ENCODE measurements at places on chromosomes 5 and 9.

DNA sequence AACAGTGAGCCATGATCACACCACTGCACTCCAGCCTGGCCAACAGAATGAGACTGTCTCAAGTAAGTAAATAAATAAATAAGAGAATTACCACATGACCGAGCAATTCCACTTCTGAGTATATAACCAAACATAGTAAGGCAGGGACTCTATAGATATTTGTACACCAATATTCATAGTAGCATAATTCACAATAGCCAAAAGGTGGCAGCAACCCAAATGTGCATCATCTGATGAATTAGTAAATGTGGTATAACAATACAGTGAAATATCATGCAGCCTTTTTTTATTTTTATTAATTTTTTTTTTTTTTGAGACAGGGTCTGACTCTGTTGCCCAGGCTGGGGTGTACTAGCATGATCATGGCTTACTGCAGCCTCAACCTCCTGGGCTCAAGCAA is 33.1 kb downstream of the ALDH7A1 start:
- DNase-seq, result no peak

GRCh38 chr9:13755551-13755950 is 476.1 kb upstream of the MPDZ start:
- no peak for DNase-seq

GRCh38 chr9:37038302-37038942 is 4.4 kb upstream of the PAX5 start:
- no peak for DNase-seq

DNA sequence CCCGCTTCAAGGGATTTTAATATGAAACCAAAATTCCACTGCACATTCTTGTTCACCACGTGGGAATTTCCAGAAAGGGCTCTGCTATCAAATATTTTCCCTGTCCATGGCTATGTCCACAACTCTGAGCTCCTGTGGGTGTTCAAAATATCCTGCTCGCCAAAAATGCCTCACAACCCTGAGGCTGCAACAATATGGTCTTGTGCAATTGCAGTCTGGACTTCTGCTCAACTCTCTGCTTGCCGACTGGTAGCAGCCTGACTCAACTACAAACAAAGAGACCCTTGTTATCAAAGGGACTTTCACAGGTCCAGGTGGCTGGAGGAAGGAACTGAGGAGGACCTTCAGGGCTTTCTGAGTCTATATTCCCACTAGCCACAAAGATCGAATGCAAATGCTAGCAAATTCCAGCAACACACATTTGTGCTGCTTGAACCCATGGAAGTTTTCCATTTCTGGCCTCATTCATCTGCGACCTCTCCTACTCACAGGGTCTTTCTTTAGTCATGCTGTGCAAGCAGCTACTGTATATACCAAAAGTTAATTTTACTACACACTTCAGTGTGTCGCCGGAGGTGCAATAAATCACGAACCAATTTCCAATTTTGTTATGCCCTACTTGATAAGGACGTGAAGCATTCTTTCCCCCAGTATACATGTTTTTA is 169.2 kb upstream of the SLC30A5 start:
- no peak for DNase-seq

DNA sequence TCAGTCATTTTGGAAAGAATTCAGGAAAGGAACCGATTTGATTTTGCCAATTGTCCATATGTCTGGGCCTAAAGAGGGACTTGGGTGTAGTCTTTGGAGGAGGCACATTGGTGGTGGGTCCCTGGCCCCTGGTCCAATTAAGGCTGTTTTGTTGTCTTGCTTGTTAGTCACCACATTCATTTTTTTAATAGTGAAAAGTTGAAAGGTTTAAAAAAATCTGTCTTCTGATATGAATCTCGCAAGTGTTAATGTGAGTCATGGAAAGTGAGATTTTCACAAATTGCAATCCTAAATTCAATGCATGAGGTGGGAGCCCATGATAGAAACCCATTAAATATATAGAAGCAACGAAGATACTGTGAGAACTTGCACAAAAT is 165.9 kb upstream of the OTULINL start:
- DNase-seq, result no peak

DNA sequence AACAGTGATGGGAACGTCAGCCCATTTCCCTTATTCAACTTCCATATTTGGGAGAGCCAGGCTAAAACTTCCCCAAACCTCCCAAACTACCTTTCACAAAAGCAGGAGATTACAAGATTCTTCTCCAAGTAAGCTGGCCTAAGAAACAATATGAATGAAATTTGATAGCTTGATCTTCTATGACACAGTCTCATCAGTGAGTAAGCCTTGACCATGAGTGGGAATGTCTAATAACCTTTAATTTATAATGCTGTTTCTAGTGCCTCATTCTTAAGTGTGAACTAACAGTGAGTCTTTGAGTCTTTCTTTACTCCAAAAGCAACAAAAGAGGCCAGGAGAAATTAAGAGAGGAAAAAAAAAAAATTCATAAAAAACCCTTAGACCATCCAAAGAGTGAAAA is 1379.9 kb downstream of the EFNA5 start:
- DNase-seq, result no peak

GRCh38 chr5:33324667-33325307 is 116.0 kb upstream of the TARS1 start:
- DNase-seq, result no peak

- DNase-seq, result no peak
Observed at GRCh38 chr5:92653730-92654461, 927.1 kb downstream of the NR2F1-AS1 start.
